ENCODE measurements at places on chromosomes 3 and 15. TPM values are rescaled to one million over a fixed set of nuclear protein-coding genes. Genes with fewer than 3 reads are reported as not detected.

DNA sequence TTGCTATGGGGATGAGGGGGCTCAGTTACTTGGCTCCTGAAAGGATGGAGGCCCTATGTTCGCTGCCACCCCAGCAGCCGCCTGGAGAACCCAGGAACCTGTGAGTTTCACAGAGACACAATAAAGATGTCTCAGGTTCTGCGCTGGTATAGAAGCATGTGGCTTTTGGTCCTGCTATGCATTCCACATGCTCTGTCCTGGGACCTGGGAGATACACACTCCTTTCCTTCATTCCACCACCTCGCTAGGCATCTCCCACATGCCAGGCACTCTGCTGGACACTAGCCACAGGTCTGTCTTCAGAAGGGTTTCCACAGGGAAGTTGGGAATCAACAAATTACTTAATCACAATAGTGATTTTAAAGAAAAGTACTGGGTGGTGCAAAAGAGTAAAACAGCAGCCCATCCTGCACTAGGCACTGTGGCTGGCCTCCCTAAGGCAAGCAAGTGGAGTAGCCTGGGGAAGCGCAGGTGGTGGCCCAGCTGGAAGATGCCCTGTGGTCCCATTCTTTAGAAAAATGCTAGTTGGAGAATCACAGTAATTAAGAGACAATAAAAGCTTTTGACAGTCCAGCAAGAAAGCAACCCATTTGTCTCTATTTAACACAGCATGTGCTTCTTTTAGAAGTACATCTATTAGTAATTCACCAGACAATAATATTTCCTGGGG is 408.9 kb upstream of the WNT5A start:
- DNase-seq = no peak

- no peak for DNase-seq
Observed at GRCh38 chr3:12708584-12709192, 44.8 kb upstream of the RAF1 start.

Gene CD80
- 1.3 TPM for total RNA-seq

Gene PAK2
- total RNA-seq = 105 TPM

DNA sequence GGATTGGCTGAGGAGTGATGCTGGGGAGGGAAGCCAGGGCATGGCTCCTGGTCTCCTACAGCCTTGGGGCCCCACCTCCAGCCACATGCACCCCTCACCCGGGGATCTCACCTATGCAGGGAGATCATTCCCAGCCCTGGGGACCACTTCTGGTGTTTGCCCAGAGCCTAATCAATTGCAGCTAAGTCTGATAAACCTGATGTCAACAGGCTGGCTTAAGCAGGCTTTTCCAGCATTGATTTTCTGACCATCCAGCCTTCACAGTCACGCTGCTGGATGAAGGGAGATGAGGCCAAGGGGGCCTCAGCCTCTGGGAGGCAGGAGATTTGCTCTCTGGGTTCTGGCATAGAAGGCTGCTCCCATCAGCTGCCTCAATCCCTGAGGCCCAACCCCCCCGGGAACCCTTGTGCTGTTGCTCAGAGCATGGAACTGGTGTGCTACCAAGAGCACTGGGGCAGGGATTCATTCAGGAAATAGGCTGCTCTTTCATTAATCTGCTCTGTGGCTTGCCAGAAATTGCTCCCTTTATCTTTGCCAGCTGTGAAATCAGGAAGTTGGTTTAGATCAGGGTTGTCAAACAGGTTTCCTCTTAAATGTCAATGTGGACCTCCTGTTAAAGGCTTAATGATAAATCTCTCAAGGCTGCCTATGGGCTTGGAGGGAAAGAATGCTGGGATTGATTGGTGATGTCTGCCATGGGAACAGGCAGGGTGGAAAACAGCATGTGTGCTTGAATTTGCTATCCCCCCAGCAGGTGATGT is 19.0 kb downstream of the FAM3D start:
- no peak for DNase-seq

GRCh38 chr15:70251246-70251990 is 153.7 kb upstream of the TLE3 start:
- DNase-seq = no peak

Data from mesenteric fat pad (tissue), 1 donor.